ENCODE measurements at places on chromosomes 5 and 9. TPM values are rescaled to one million over a fixed set of nuclear protein-coding genes. Genes with fewer than 3 reads are reported as not detected.

DNA sequence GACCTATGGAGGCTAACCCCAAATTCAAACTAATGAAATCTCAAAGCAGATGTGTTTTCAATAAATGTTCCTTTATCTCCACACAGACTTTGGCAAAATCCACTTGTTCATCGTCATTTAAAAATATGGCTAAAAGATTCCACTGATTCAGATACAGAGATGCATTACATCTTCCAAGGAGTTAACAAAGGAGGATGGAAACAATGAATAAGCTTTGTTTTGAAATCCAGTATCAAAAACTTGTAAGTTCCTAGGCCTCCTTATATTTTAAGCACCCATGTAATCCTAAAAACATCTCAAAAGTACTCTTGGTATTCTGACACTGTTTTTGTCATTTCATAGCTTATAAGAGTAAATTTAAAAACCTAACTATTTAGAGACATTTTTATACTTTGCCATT, 345.6 kb upstream of the ACTBL2 start:
- no peak for DNase-seq

GRCh38 chr5:123810253-123810652, 298.3 kb downstream of the CSNK1G3 start:
- no peak for DNase-seq

- DNase-seq: no peak
These were observed 2.8 kb upstream of the SLC25A2 start for GRCh38 chr5:141306630-141307029.

- no peak for DNase-seq
These were observed 154.2 kb upstream of the HMHB1 start for GRCh38 chr5:143657647-143658285.

DNA sequence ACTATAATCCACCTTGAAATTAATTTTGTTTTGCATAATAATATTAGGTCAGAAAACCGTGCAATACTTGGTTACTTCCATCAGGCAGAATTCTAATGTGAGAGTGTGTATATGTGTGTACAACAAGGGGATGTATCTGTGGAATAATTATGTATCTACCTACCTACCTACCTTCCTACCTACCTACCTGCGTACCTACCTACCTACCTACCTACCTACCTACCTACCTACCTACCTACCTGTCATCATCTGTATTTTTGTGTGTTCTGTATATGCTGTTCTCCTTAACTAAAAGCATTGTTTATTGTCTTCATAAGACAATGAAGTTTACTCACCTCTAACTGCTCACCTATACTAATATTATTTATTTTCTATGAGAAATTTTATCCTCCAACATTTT, 52.8 kb downstream of the VCAN start:
- DNase-seq: no peak

DNA sequence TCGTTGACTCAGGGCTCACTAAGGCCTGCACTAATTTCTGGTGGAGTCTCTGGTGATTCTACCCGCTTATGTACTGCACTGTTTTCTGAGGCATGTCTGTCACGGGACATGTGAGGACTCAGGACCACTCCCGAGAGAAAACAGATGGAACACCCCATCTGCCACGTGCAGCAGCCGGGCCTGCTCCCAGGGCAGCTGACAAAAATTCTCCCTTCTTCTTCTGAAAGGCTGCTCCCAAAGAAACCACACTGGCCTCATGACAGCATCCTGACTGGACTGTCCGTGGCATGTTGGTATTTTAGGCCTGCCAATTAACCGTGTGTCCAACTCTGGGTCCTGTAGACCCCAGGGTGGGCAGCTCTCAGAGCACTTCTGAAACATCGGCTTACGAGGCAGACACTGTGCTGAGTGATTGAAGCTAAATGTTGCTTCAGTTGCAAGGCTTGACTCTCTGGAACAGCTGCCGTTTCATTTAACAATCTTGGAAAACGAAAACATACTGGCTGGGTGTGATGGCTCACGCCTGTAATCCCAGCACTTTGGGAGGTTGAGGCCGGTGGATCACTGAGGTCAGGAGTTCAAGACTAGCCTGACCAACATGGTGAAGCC, 39.0 kb downstream of the FAM240B start:
- DNase-seq: no peak

- peak; percentile 83 for DNase-seq
These were observed 1.2 kb upstream of the GPBP1 start for GRCh38 chr5:57172466-57173318.

- no peak for DNase-seq
These were observed 917.6 kb upstream of the DMAC1 start for GRCh38 chr9:8717146-8717545.

DNA sequence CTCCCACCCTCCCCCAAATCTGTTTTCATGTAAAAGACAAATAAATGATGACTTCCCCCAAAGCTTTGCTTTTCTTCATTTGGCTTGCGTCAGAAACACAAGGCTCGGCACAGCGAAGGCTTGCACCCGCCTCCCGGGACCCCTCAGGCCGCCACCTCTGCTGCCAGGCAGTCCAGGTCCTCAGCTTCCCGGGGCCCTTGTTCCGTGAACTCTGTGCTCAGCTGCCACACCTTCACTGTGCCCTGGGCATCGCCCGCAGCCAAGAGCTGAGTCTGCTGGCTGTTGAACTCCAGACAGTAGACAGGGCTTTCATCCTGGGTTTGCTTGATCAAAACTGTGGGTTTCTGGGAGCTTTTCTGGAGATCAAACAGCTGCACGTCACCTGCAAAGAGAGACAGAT, 23.0 kb downstream of the DYNC2I2 start:
- no peak for DNase-seq

GRCh38 chr9:34601937-34602573, 9.8 kb downstream of the RPP25L start:
- DNase-seq: no peak

DNA sequence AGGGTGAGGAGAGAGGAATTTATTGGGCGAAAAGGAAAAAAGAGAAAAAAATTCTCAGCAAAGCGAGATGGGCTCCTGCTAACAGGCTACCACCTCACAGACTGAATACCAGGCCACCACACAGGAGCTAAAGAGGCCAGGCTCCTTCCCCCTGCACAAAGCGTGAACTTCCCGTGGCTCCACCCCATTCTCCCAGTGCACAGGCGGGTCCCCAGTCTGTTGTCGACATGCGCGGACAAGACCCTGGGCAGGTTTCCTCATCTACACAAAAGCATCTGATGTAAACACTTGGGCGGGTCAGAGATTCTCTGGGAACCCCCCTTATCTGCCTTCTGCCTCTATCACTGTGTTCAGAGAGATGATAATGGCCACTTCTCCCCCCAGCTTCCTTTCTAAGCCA, 34.2 kb downstream of the IL31RA start:
- no peak for DNase-seq

- no peak for DNase-seq
These were observed 494.2 kb upstream of the KLF4 start for GRCh38 chr9:107983762-107984161.

DNA sequence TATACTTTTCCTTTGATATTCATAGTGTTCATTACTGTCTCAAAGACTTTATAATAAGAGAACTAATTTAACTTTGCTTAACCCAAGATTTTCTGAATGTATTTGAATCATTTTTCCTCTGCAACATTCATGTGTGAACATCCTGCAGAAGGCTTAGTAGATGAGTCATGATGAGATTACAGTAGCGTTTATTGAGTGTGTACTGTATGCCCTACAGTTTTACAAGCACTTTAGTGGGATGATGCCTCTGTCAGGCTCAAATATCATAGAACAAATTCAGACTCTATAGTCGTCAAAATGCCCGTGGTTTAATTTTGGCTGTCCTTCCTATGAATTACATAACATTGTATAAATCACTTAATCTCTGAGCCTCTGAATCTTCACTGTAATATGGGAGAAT, 41.2 kb downstream of the FYB1 start:
- no peak for DNase-seq

DNA sequence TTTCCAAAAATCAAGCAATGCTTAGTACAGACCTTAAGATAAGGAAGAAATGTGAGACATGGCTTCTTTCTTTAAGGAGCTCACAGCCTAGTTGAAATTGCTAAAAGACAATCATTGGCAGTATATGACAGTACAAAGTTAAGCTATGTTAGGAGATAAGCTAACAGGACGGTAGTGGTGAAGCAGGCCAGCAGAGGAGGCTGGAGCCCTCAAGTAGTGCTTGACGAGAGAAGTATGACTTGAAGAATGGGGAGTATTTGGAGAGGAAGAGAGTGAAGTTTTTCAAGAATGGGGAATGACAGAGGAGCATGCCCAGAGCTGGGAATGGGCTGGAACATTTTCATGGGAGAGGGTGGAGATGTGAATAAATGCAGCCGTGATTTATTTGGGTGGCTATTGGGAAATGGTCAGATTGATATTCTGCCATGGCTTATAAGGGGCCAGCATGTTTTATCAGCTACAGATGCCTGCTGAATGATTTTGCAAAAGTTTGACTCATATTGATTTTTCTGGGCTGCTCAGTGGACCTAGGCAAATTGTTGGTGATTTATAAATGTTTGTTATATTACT, 43.7 kb downstream of the LURAP1L start:
- peak; percentile 64 for DNase-seq

GRCh38 chr5:96726802-96727201, 64.6 kb downstream of the CAST start:
- no peak for DNase-seq

DNA sequence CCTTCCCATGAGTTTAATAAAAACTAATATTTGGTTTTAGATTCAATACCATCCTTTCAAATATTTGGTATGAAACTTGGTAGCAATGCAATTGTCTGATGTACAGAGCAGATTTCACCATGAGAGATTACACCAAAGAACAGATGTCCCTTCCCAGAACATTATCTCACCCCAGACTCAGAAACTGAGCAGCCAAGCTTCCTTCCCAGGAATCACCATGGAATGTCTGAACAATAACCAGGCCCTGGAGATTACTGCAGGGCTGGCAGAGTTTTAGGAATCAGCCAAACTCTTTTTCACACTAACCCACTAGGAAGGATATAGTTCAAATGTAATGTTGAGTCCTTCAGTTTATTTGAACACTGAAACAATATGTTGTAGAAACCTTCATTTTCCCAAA, 23.9 kb downstream of the CLTA start:
- no peak for DNase-seq

DNA sequence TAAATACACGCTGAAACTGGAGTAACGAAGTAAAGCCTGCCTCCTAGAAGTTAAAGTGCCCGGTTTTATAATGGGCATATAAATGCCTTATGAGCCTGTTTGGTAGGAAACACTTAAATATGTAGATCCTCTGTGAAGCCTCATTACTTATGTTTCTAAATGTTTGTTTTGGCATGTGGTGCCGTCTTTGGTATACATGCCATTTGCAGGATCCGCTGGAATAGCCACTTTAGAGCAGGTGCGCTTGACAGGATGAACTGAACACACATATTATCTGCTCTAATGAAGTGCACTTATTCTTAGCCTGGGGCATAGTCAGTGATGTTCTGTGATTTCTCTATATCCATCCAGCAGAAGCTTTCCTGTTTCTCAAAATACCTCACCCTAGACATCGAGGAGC, 778.1 kb upstream of the WWC1 start:
- no peak for DNase-seq

DNA sequence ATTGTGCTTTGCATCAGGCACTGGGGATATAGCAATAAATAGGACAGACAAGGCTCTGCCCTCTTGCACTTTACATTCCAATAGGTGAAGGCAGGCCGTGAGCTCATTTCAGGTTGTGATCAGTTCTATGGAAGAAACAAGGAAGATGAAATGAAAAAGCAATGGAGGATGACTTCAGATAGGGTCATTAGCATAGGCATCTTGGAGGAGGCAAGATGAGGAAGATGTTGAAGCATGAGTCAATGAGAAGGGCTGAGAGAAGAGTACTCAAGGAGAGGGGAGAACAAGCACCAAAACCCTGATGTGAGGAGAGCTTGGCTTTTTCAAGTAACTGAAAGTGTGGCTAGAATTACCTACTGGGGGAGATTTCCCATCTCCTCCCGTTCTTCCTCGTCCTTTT, 5.0 kb upstream of the SPARC start:
- DNase-seq: no peak

DNA sequence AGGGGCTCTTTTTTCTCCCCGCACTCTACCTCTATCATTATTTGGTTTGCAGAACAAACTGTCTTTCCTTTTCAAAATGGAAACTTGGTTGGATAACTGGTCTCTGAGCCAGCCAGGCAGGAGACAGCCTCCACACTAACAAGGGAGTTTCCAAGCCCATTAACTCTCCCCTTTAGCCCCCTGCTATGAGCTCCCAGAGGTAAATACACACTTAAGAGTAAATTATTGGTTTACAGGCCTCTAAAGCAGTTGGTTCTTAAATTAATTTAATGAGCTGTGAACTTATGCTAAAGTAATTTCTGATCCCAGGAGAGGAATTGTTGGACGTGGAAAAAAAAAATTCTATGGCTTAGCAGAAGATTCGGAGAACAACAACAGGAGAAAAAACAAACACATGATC, 30.3 kb downstream of the EPB41L4A start:
- DNase-seq: no peak

GRCh38 chr5:175823731-175824525, 47.5 kb upstream of the CPLX2 start:
- DNase-seq: no peak

DNA sequence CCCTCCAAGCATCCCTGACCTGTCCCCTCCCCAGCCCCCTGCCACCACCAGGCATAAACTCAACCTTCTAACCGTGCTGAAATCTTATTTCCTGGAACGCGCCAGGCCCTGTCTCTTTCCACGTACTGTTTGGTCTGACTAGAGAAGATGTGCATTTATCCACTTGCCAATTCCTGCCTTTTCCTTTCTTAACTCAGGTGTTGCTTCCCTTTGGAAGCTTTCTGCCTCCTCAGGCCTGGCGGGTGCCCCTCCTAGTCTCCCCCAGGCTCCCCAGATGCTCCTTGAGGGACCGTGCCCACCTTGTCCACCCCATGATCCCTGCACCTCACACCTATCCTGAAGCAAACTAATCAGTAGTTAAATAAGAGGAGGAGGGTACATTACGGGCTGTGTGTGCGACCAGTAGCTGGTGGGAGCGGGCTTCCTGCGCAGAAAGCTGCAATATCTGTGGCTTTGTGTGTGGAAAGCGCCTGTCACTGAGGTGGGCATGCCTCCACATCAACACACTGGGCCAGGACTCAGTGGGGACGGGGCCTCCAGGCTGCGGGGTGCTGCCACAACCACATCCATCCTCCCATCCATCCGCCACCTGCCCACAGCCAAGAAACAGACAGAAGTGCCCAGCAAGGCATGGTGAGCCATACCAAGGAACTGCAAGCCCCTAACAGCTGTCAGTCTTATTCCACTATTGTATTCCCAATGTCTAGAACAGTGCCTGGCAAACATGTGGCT, 73.5 kb downstream of the COL23A1 start:
- no peak for DNase-seq

GRCh38 chr5:146825033-146825432, 53.5 kb downstream of the PPP2R2B start:
- DNase-seq: no peak

- no peak for DNase-seq
These were observed 51.2 kb upstream of the ZSWIM6 start for GRCh38 chr5:61280761-61281427.

The ADGRD2 gene
- 7.7 TPM for total RNA-seq

The SPATA31D4 gene
- total RNA-seq: not detected

The CSF1R gene
- 22.8 TPM for total RNA-seq

The PTCD2 gene
- 8.8 TPM for total RNA-seq

The NUDT2 gene
- total RNA-seq: 18.3 TPM

The BHMT gene
- total RNA-seq: not detected

The PRLR gene
- total RNA-seq: 16.7 TPM

The STARD4 gene
- total RNA-seq: 2.8 TPM

The PCDHGB6 gene
- 7.7 TPM for total RNA-seq

The ADRB2 gene
- total RNA-seq: 109 TPM

The PALM2AKAP2 gene
- total RNA-seq: 1.8 TPM

The GTF3C5 gene
- 60.6 TPM for total RNA-seq

The TAF1L gene
- total RNA-seq: not detected
